ENCODE measurements at places on chromosomes 6 and 20. TPM values are rescaled to one million over a fixed set of nuclear protein-coding genes. Genes with fewer than 3 reads are reported as not detected.

The PTK6 gene
- 4.9 TPM for total RNA-seq

The COL9A1 gene
- total RNA-seq = not detected

The RIPPLY2 gene
- not detected for total RNA-seq

The METTL24 gene
- total RNA-seq = 3.7 TPM

The CST4 gene
- not detected for total RNA-seq

The PHACTR3 gene
- total RNA-seq = 18.2 TPM

GRCh38 chr20:10077081-10077471 lies 42.3 kb downstream of the ANKEF1 start:
- no peaks in the 10 kb centered on the region for H3K27me3 ChIP-seq
- H3K36me3 ChIP-seq = no peaks in the 10 kb centered on the region
- H3K27ac ChIP-seq = peak overlapping the region; percentile 12
- no peak for DNase-seq

DNA sequence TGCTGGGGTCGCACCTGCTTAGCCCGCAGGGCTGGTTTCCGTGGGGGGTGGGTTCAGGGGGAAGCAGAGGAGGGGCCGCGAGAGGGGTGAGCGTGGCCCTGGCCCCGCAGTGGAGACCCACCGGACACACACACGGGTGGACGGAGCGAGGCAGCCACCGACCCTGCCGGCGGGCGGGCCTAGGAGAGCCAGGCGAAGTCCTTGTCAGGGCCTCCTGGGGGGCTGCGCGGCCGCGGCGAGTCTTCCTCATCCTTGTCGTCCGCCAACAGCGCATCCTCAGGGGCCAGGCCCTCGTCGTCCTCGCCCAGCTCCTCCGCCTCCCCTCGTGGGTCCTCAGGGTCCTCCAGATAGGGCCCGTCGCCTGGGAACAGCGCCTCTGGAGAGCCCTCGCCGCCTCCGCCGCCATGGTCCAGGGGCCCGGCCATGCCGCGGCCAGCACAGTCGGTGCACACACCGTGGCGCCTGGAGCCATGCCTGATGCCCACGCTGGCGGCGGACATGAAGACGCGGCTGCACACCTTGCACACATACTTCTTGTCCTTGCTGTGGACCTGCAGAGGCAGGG lies 7.3 kb downstream of the SLC2A4RG start:
- H3K4me3 ChIP-seq = no peak overlapping the region
- H3K27me3 ChIP-seq = no peaks in the 10 kb centered on the region
- peak; percentile 65 for DNase-seq
- H3K36me3 ChIP-seq = peaks cover 22% of the 10 kb centered on the region

DNA sequence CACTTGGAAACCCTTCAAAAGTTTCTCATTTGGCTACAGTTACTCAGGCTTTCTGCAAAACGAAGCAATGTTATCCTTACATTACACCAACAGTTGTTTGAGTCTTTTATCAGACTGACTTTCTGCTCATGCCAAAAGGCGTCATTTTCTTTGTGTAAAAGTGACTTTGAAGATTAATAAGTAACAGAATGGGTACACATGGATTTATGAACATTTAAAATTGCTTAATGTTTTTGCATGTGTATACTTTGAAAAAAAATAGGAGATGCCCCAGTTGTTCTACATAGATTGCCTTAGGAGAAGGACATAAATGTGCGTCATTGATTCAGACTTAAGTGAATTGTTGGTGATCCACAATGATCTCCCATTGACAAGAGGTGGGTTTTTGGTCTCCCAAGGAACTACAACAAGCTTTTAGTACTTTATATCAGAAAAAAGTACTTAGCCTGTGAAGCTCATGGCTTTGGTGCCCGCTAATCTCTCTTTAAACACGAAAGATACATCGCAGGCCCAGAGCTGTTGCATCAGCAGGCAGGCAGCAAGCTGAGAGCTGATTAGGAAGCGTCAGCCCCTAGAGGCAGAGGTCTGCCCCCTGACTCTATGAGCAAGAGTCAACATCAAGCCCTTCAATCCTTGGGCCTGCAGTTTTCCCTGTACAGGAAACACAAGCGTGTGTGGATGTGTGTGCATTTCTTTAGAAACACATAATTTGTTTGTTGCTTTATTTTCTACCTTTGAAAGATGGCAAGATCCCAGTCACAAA lies 45.9 kb downstream of the SLC22A3 start:
- no peak overlapping the region for H3K4me3 ChIP-seq
- H3K27me3 ChIP-seq = no peaks in the 10 kb centered on the region
- DNase-seq = no peak

DNA sequence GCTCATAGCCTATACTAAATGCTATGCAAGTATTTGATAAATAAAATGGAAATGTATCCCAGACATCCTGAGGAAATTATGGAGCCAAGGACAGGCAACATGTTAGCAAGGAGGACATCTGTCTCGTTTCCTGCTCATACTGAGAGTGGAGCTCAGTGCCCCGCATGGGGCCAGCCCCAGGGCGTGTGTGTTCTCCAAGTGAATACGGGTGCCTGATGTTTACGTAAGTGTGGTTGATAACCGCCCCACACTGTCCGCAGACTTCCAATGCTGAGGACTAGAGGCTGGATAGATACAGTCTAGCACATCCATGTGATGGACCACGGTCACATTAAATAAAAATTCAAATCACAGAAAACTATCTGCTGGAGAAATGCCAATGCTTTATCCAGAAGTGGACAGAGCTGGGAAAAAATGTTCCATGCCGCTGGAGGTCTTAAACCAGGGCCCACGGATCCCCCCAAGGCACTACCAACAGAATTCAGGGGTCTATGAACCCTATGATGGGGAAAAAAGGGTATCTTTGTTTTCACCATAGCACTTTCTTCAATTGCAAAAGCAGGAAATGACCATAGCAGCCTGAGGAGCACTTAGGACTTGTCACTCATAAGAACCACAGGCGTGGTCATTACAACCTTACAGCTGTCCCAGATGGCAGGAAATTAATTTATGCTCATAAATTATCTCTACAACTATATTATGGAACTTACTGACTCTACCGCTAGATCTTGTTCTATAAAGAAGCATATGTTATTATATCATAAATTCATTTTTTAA lies 24.9 kb downstream of the TGM2 start:
- H3K27ac ChIP-seq = no peak overlapping the region
- H3K4me1 ChIP-seq = peaks cover 38% of the 10 kb centered on the region
- no peaks in the 10 kb centered on the region for H3K27me3 ChIP-seq
- DNase-seq = peak; percentile 51

DNA sequence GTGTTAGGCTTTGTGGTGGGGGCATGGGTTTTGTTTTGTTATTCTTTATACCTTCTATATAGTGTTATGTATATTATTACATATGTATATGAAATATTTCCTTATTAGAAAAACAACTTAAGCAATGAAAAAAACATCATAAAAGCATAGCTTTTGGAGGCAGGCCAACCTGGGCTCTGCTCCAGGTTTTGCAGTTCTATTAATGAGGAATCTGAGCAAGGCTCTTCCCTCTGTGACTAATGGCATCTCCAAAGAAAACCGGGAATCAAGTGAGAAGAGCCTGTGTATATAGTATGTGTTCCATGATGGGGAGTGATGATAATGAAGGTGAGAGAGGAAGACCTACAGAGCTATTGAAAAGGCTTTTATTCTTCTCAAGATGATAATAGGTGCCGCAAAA lies 291.1 kb downstream of the CLIC5 start:
- H3K4me3 ChIP-seq = no peak overlapping the region
- H3K36me3 ChIP-seq = no peaks in the 10 kb centered on the region
- H3K4me1 ChIP-seq = no peaks in the 10 kb centered on the region
- H3K27ac ChIP-seq = no peak overlapping the region
- H3K27me3 ChIP-seq = no peaks in the 10 kb centered on the region
- DNase-seq = no peak

DNA sequence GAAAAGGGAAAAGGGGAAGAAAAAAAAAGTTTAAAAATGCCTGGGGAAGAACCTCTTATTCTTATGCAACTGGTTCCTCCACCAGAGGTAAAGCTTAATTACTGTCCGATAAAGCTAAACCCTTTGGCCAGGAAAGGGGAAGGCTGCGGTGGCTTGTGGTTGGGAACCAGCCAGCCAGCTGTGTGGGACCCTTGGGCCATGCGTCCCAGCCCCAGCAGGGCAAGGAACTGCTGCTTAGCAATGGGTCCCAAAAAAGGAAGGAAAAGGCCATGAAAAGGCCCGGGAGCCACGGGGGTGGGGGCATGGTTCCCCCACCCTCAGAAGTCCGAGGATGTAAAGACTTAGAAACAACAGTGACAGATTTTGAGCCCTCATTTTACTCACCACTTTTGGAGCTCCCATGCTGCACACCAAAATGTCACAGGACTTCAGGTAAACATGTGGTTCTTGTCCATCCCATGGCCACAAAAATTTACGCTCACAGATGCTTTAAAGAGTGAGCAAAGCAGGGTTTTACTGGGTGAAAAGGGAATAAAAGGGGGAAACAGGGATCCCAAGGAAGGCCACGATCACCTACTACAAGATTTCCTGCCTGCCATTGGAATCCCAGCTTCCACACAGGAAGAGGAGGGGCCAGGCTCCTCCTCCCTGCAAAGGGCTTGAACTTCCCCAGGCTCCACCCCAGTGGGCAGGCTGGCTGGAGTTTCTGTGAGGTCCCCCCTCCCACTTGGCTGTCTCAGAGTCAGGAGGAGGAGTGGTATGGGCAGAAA lies 1234.7 kb upstream of the GJE1 start:
- H3K4me3 ChIP-seq = peak overlapping the region; percentile 26
- no peaks in the 10 kb centered on the region for H3K36me3 ChIP-seq
- peak; percentile 70 for DNase-seq
- no peak overlapping the region for H3K27ac ChIP-seq
- H3K4me1 ChIP-seq = no peaks in the 10 kb centered on the region
- H3K27me3 ChIP-seq = no peaks in the 10 kb centered on the region

DNA sequence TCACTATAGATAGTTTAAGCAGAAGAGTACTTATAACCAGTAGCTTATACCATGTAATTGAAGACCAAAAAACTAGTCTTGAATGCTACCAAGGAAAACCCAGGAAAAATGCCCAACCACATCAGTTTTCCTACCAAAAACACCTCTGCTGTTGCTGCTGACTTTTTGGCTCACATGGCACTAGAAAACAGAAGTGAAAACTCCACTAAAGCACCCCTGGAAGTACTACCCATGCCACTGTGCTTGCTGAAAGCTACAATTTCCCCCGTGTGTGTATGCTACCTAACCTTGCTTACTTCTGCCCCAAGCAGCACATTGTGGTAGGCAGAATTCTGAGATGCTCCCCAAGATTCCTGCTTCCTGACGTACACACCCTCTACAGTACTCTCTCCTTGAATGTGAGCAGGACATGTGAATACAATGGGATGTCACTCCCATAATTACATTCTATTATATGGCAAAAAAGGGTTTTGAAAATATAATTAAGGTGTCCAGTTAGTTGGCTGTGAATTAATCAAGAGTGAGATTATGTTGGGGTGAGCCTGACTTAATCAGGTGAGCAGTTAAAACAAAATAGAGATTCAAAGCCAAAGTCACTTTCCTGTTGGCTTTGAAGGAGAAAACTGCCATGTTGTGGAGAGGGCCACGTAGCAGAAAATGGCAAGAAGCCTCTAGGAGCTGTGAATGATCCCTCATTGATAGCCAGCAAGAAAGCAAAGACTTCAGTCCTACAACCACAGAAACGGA lies 209.8 kb upstream of the MARCKS start:
- H3K36me3 ChIP-seq = no peaks in the 10 kb centered on the region
- H3K4me3 ChIP-seq = no peak overlapping the region
- peaks cover 9% of the 10 kb centered on the region for H3K4me1 ChIP-seq

DNA sequence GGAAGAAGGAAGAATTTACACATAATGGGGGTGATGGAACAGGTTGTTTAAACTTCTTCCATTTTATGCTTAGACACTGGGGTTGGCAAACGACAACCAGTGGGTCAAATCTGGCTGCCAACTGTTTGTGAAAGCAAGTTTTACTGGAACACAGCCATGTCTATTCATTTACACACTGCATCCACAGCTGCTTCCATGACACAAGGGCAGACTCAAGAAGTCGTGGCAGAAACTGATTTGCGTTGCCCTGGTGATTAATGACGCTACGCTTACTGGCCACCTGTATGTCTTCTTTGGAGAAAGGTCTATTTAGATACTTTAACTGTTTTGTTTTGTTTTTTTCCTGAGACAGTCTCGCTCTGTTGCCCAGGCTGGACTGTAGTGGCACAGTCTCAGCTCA lies 19.0 kb downstream of the CTCFL start:
- peaks cover 4% of the 10 kb centered on the region for H3K27me3 ChIP-seq
- H3K4me3 ChIP-seq = no peak overlapping the region
- no peaks in the 10 kb centered on the region for H3K4me1 ChIP-seq

All from upper lobe of right lung (tissue), 1 donor.